ENCODE measurements at places on chromosomes 4 and X. TPM values are rescaled to one million over a fixed set of nuclear protein-coding genes. Genes with fewer than 3 reads are reported as not detected.

- DNase-seq = no peak
These were observed 95.9 kb upstream of the DUSP21 start for GRCh38 chrX:44747969-44748368.

GRCh38 chr4:5798946-5799345, 87.9 kb downstream of the EVC start:
- no peak for DNase-seq

- DNase-seq = no peak
These were observed 43.6 kb downstream of the RAPGEF2 start for GRCh38 chr4:159146488-159146887.

DNA sequence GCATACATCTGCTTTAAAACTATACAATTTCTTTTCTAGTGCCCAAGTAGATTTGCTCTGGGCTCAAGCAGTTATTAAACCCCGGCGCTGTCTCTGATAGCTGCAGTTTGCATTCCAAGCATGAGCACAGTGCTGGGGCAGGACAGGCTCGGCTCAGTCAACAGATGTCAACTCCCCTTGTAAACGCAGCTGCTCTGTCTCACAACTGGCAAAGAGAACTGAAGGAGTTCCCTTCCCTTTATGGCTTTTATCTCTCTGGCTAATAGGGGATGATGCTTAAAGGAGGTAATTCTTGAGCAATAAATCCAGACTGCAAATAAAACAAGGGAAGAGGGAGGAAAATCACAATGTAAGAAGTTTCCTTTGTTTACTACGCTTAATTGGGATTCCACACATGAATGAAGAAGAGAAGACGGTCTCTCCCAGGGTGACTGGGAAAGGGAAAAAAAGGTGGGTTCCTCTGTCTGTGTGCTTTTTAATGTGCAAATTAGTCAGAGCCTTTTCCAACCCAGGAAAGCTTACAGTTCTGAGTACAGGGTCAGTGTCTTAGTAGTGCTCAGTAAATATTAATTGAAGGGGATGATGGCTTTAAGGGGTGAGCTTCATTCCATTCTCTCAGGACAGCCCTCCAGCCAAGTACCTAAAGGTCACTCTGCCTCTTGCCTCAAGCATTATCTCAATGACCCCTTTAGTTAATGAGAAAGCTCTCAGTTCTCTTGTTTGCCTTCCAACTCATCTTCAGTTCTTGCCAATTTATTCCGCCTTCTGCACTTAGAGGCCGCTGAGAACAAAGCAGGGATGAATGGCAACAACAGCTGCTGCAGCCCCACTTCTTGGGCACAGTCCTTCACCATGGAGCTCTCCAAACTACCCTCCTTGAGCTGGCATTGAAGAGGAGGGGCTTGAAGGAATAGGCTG, 155.7 kb upstream of the JADE1 start:
- DNase-seq = peak; percentile 69

- no peak for DNase-seq
These were observed 7.0 kb upstream of the ATP6AP2 start for GRCh38 chrX:40573763-40574162.

- DNase-seq = no peak
These were observed 55.3 kb downstream of the ZFYVE28 start for GRCh38 chr4:2363056-2363721.

GRCh38 chr4:32485956-32486355, 1765.8 kb downstream of the PCDH7 start:
- DNase-seq = peak; percentile 11

DNA sequence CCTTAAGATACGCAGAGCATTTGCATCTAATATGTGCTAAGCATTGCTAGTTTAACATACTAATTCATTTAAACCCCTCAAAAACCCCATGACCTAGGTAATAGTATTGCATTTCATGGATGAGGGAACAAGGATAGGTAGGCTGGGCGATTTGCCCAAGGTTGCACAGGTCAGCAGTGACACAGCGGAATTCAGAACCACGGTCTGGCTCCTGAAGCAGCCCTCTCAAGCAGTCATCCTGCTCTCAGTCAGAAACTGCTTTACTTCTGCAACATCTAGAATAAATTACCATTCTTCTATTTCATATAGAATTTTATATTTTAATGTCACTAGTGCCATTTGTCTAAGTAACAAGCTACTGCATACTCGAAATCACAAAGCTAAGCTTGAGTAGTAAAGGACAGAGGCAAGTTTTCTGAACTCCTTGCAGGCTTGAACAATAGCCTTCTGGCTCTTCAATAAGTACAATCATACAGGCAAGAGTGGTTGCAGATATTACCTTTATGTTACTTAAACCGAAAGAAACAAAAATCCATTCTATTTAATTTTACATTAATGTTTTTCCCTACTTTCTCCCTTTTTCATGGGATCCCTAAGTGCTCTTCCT, 555 bp upstream of the SPP1 start:
- DNase-seq = no peak

DNA sequence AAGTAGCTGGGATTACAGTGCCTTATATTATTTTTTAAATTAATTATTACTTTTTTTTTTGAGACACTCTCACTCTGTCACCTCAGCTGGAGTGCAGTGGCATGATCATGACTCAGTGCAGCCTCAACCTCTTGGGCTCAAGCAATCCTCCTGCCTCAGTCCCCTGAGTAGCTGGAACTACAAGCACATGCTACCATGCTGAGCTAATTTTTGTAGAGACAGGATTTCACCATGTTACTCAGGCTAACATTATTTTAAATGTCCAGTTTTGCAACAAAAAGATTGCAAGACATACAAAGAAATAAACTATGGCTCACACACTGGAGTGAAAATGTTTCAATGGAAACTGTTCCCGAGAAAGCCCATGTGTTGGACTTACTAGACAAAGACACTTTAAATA, 59.2 kb downstream of the MND1 start:
- no peak for DNase-seq

DNA sequence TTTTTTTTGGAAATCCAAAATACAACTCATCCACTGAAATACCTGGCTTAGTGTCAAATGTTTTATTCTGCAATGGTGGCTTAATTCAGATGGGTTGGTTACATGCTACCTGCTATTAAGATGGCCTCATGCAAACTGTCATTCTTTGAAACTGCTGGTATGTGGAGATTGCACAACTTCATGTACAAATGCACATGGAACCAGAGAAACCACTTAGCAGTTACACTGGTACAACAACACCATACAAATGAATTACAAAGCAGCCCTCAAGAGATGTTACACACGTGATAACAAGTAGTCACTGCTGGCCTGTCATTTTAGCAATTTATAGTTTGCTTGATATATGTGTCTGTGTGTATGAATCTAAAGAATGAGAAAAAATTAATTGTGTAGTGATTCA, 84.6 kb upstream of the STS start:
- DNase-seq = no peak

- peak; percentile 36 for DNase-seq
These were observed 26.8 kb upstream of the GRXCR1 start for GRCh38 chr4:42865572-42866189.

- DNase-seq = no peak
These were observed 25.9 kb downstream of the SMIM31 start for GRCh38 chr4:164779811-164780216.

DNA sequence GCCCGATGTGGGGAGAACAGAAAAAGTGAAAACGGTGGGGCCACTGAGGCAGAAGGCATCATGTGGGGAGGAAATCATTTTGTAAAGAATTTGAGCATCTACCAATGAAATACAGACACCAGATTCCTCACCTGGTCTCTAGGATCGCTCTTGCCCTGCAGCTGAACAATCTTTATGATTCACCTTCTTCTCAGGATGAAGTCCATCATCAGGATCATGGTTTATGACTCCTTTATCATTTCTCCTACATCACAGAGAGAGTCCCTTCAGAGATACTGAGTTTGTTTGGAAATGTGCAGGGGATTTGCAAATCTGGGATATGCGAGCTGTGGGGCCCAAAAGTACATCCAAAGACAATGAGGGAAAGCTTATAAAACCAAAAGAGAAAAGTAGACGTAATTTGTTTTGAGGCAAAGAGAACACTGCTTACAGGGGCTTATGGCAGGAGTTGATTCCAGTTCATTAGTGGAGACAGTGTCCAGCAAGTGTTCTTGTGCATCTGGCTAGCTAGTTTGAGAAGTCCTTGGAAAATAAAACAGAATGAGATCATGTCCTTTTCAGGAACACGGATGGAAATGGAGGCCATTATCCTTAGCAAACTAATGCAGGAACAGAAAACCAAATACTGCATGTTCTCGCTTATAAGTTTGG, 15.3 kb upstream of the ANXA5 start:
- DNase-seq = no peak

DNA sequence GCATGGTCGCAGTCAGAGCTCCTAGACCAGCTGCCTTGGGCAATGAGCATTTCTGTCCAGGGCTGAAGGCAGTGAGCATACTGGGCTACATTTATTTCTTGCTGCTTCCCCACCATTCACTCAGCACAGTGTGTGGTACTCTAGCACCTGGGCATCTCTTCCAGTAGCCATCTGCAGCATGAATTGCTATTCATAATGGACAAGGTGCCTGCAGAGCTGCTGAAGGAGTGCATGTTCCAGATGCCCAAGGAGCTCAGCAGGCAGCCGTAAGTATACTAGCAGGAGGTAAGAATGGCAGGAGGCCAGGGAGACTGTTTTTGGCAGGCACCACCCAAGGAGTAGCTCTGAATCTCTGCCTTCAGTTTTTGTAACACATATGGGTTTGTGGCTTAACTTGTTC, 110.4 kb upstream of the RXFP1 start:
- DNase-seq = no peak

GRCh38 chr4:59057804-59058203, 1947.6 kb upstream of the IGFBP7 start:
- DNase-seq = no peak

DNA sequence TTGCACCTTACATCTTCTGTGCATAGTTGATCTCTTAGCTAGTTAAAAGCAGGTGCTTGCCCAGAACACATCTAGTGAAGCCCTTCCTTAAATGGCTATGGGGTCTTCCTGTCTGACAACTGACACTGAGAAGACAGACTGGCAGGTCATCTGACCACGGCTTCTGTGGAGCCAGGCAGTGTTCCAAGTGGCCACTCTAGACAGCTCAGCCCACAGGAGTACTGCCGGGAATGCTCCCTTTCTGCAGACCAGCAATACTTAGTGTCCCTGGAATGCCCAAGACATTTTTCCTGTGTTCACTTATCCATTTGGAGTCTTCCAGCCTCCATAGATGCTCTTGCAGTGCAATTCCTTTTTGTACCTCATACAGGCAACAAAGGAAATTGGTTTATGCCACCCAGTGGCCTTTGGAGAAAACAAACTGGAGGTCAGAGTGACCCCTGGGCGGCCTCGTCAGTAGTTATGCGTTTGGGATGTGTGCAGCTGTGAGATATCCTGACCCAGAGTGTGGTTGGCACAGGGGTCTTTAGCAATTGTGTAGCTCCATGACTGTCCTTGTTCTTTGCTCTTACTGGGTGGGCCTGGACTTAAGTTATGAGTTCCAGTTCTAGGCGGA, 335.5 kb downstream of the ARHGAP10 start:
- DNase-seq = no peak

GRCh38 chr4:102705391-102705935, 55.3 kb downstream of the MANBA start:
- DNase-seq = no peak

GRCh38 chr4:53997898-53998297, 66.5 kb downstream of the CHIC2 start:
- no peak for DNase-seq

GRCh38 chrX:110287605-110288004, 30.3 kb downstream of the AMMECR1 start:
- no peak for DNase-seq

DNA sequence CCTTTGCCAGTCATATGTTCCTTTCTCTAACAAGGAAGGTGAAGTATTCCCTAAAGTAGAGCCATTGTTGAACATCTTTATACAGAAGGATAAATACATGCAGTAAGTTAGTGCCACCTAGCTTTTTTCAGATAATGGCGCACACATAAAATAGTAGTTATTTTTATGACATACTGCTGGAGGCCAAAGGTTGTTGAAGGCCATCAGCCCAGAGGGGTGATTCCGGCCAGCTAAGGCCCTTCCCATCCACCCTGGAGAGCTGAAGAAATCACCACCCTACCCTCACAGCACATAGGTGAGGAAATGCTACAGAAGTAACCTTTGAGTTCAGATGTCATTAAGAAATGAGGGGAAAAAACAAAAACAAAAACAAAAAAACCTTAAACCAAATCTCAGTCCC, 102.2 kb upstream of the MAP3K15 start:
- DNase-seq = no peak

DNA sequence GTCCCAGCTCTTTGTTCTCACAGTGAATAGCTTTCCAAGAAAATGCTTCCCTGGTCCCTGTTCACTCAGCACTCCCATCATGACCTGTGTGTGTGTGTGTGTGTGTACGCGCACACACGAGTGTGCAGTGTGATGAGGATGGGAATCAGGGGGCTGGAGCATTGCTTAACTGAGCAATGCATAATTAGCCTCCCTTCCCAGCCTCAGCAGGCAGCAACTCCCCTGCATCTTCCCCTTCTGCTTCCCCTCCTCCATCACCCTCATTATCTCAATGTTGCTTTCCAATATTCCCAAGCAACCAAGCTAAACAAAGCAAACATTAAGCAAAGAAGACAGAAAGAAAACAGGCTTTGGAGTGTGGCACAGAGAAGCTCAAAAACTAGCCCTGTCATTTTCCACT, 137.0 kb downstream of the RBM47 start:
- DNase-seq = no peak

DNA sequence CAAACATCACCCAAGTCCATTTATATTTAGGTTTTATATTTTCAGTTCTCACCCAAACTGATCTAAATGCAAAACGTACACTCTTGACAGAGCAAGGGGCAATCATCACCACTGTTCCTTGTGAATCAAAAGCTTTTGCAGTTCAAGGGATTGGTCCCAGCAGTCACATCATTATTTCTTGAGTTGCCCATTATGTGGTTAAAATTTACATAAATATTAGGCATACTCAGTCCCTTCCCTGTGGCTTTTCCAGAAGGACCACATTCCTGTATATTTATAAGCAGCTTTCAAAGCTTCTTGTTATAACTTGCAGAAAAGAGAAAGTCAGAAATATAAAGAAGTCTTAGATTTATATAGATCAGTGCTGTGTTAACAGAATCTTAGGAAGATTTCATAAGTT, 224.4 kb downstream of the CLCN4 start:
- no peak for DNase-seq

- no peak for DNase-seq
These were observed 77.1 kb upstream of the WDR17 start for GRCh38 chr4:175988511-175988910.

The HTR2C gene
- 0.81 TPM for polyA plus RNA-seq

The DCLK2 gene
- polyA plus RNA-seq = 10.8 TPM

The POU4F2 gene
- not detected for polyA plus RNA-seq

The PLK4 gene
- polyA plus RNA-seq = 21.8 TPM

The PHOX2B gene
- polyA plus RNA-seq = not detected

Measured in renal cortex interstitium (tissue), 15 donors.